ENCODE measurements at places on chromosomes 5 and 9.

- no peak for DNase-seq
Measured at GRCh38 chr5:72301557-72301956, 18.5 kb downstream of the MRPS27 start.

- no peak for DNase-seq
Measured at GRCh38 chr5:130077007-130077406, 172.7 kb downstream of the CHSY3 start.

DNA sequence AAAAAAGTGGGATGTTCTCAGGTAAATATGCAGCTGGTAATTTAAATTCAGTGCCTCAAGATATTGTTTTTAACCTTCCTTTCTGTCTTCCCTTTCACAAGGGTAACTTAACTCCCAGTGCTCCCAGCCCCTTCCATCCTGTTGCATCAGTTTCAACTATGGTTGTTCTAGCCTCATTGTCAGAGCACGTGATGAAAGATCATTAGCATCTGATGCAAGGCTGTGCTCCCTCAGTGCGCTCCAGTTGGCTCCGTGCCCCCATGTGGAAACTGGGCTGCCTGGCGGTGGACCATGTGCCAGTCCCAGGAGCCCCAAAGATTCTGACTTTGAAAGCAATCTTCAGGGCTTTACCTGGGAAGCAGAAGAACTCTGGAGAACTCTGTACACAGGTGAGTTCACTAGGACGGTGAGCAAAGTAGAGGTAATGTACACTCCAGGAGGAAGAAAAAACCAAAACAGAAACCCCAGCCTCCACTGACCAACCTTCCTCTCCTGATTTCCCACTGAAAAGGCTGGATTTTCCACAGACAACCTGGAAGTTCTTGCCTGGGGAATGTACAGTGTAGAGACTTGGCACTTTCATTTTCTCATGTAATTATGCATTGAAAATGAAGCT is 96.9 kb downstream of the SLC1A3 start:
- no peak for DNase-seq

GRCh38 chr9:121369595-121370265 is at the start of gene STOM:
Gene STOM (minus strand): TSS chr9:121370250. CDS start chr9:121370187, 63 bp downstream.
- DNase-seq: peak; percentile 95

DNA sequence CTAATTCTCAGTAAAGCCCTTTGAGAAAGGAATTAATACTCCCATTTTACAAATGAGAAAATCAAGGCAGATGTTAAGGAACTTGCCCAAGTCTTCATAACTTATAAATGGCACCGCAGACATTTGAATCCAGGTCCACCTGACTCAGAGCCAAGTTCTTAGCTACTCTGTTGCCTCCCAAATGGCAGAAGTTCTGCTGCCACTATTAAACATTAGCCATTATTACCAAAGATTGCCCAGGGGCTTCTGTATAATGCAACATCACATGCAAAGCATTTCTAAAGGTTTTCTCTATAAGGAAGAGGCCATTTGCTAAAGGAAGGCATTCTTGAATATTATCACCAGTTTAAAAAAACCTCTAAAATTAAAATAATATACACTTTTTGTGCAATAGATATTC is 28.3 kb downstream of the TPD52L3 start:
- DNase-seq: no peak

GRCh38 chr5:14101922-14102321 is 41.2 kb upstream of the TRIO start:
- no peak for DNase-seq

GRCh38 chr5:32586276-32586599 is 881 bp downstream of the SUB1 start:
- no peak for DNase-seq

GRCh38 chr5:82295144-82295543 is 17.0 kb upstream of the RPS23 start:
- no peak for DNase-seq

- DNase-seq: no peak
Measured at GRCh38 chr5:139486201-139486600, 3.6 kb upstream of the STING1 start.

DNA sequence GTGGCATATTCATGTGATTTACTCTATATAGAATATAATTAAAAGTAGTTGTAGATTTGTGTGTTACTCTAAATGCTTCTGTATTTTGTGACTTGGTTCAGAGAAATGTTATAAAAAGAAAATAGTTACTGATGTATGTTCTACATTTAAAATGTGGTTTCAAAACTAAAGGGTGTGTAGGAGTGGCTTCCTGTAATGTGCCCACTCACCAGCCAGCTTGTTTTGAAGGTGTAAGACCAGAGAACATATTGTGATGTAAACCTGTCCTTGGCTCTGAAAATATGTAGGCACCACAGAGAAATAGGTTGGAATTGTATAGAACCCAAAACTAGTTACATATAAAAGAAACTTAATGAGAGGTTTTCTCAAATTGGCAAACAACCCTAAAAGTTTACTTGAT is 51.2 kb upstream of the ARRDC3 start:
- no peak for DNase-seq

- DNase-seq: no peak
Measured at GRCh38 chr9:129027224-129027684, 877 bp downstream of the SH3GLB2 start.

- no peak for DNase-seq
Measured at GRCh38 chr5:89988129-89988810, 421.3 kb downstream of the CETN3 start.

DNA sequence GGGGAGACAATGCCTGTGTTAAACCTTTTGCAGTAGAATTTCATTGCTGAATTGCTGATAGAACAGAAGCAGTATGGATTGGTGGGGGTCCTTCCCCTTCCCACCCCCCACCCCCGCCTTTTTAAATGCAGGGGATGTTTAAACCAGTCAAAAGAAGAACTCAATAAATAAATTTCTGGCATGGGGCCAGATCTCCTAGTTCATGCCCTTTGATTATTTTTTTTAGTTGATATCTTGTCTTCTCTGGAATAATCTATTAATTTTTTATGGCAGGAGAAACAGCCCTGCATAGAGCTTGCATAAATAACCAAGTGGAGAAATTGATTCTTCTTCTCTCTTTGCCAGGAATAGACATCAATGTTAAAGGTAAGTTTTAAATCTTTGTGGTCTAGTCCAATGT is 72.8 kb downstream of the SLF1 start:
- no peak for DNase-seq

DNA sequence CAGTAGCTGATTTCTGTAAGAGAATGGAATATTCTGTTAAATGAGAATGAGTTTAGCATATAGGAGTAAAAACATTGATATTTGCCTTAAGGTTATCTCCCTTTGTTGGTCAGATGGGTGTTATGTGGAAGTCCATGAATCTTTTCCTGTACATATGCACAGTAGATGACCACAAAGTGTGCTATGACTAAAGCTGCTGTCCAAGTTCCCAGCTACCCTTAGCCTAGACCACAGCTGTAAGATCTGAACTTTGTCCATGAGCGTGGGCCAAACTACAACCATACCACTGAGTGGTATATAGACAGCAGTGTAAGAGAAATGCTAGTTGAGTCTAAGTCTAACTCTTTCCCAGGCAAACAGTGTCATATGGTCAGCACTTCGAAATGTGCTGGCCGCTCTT is 48.8 kb downstream of the CD180 start:
- no peak for DNase-seq

DNA sequence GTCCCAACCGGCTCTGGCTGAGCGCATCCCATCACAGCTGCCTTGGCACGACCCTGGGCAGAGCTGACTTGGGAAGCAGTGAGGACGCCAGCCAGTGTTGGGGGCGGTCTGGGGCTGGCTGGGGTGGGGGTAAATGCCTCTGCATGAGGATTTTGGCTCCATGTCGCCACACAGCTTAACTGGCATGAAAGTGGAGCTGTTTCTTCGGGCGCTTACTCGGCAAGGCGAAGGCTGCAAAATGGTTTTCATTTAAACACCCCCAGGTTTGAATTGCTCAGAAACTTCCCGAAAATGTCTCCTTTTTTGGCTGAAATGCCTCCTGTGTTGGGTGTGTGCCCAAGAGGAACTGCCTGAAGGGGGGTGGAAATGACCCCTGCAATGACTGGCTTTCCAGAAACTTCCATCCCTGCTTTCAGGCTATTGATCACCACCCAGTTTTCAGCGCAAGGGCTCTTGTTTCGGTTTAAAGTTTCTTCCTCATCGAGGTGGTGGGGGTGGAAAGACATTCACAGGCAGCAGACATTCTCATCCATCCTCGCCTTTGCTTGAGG is 38.3 kb downstream of the PTGES start:
- DNase-seq: no peak

DNA sequence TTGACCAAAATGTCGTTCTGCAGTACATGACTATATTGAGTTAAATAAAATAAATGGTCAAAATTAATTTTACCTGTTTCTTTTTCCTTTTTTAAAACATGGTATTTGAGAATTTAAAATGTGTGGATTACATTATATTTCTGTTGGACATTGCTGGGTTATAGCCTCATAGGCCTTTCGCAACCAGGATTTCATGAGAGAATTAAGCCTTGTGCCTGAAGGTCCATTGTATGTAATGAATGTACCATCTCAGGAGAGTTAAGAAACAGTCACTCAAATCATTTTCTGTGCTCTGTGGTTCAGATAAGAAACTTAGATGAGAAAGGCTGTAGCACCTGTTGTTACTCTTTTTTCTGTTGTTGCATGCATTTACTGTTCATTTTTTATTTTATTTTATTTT is 103.5 kb downstream of the ANGPTL2 start:
- no peak for DNase-seq

DNA sequence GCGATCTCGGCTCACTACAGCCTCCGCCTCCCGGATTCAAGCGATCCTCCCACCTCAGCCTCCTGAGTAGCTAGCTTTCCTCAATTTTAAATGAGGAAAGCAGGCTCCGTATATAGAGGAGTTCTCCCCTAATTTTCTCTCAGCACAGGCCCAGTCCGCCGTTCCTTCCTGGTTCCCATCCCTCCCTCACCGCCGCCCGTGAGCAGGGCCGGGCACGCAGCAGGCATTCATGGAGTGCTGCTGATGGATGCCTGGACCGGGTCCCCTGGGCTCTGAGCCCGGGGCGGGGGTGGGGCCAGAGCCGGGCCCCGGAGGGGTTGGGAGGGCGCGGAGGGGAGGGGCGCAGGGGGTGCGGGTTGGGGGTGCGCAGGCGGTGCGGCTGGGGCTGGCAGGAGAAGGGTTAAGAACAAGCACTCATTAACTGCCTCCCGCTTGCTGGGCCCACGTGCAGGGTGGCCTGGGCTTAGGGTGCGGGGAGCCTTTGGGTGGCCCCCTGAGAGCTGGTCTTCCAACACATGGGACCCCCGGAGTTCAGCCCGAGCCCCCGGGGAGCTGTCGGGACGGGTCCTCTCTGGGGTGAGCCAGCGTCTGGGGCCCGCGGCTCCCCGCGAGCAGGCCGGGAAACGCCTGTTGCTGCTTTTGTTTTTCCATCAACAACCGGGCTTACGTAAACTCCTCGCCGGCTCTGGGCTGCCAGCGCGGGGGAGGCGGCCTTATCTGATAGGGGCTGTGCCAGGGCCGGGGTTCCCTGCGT is 33.7 kb downstream of the LHX2 start:
- DNase-seq: peak; percentile 12

DNA sequence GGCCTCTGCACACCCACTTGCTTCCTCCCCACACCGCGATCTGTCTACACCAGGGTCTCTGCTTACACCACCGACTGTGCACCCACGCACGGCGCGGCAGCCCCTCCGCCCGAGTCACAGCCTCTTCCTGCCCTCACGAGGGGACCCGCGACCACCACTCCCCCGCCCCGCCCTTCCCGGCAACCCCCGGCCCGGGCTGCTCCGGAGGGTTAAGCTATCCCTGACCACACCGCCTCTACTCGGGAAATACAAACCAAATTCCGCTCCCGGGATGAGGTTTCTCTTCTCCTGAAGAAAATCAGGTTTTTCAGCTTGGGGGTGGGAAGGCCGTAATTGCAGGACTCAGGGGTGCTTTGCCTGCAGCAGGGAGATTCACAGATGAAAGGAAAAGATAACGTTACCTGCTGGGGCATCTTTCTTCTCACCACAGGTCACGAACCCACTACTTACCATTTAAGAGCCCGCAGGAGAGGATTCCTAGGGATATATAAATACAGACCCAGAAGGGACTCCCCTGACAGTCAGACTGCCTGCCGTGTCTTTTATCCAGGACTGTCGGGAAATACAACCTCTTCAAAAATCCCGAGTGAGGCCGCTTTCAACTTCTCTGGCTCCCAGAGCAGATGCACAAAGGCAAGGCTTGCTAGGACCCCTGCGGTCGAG is 63.5 kb downstream of the ROR2 start:
- no peak for DNase-seq

DNA sequence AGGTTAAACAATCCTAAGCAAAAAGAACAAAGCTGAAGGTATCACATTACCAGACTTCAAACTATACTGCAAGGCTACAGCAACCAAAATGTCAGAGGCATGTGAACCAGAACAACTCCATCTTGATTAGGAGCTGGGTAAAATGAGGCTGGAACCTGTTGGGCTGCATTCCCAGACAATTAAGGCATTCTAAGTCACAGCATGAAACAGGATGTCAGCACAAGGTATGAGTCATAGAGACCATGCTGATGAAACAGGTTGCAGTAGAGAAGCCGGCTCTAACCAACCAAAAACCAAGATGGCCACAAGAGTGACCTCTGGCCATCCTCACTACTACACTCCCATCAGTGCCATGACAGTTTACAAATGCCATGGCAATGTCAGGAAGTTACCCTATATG is 252.0 kb downstream of the RASEF start:
- DNase-seq: no peak

DNA sequence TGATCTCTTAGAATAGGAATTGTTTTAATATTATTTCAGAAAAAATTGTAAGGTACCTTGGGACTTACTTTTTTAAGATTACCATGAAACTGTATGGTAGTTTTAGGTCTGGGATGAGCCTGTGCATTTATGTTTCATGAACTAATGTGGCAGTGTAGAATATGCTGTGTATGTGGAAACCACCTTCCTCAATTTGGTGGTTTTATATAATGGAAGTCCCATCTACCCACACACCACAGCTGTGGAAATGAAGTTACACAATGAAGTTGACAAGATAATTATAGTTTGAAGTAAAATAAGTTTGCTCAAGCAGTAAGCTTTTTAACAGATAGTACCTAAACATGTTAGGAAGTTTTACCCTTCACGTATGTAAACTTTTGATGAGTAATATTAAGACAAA is 24.4 kb downstream of the WDR36 start:
- no peak for DNase-seq

- DNase-seq: no peak
Measured at GRCh38 chr5:67643536-67643935, 446.9 kb upstream of the CD180 start.

DNA sequence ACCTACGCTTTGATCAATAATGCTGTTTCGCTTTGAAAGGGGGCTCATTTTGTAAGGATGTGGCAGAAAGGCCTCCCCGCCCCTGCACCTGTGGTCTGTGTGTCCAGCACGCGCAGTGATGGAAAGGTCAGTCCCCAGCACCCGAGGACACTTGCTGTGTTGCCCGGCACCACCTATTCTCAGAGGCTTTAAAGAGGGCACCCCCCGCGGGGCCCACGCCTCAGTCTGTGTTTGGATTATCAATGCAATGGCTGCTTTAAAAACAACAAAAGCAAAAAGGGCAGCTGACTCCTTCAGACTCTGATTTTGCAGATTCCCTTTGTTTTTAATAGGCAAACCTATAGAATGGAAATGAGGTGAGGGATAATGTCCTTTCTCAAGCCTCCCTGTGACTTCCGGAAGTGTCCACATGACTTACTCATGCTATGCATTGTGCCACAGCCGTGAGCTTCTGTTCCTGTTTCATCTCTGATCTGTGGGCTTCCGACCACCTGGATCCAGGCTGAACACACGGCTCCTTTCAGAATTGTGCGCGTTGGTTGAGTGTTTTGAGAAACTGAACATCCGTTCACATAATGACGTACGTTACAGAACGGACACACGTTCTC is 416.2 kb downstream of the IRX2 start:
- no peak for DNase-seq
